Activated CD4-positive, alpha-beta T cell treated with anti-CD3 and anti-CD28 coated beads, Interleukin-2, amount 10 ng/mL, durations not matched to agents 7 days and 5 days (primary cell): ENCODE measurements at places on chromosomes 7 and 10. TPM values are rescaled to one million over a fixed set of nuclear protein-coding genes. Genes with fewer than 3 reads are reported as not detected.

- peak; percentile 9 for DNase-seq
Observed at GRCh38 chr10:7411671-7412128, 866 bp upstream of the SFMBT2 start.

GRCh38 chr7:69780379-69780778 lies 182.1 kb downstream of the AUTS2 start:
- no peak for DNase-seq

DNA sequence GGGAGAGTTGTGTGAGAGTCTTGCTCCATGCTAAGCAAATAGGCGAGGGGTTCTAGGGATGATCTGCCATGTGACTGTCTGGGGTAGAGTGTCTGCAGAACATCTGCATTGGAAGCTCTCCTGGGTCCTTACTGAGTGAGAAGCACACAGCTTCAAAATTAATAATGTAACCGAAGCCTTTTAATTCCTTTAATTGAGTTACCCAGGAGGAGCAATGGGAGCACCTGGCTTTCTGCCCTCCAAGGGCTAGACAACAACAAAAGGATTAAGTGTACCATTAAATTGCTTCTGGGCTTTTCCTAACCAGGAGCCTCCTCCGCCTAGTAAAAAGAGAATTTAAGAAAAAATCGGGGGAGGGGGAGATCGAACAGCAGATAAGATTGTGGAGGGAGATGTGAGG lies 102.0 kb upstream of the TBX20 start:
- DNase-seq, result no peak

- no peak for DNase-seq
Observed at GRCh38 chr7:145876376-145876775, 240.2 kb upstream of the CNTNAP2 start.

GRCh38 chr10:109875151-109875568 lies 48.2 kb downstream of the XPNPEP1 start:
- no peak for DNase-seq

- no peak for DNase-seq
Observed at GRCh38 chr10:69481305-69481704, 30.0 kb downstream of the TSPAN15 start.

- DNase-seq, result no peak
Observed at GRCh38 chr10:88557658-88558057, 25.5 kb downstream of the RNLS start.

The TMEM176B gene
- total RNA-seq, result not detected

DNA sequence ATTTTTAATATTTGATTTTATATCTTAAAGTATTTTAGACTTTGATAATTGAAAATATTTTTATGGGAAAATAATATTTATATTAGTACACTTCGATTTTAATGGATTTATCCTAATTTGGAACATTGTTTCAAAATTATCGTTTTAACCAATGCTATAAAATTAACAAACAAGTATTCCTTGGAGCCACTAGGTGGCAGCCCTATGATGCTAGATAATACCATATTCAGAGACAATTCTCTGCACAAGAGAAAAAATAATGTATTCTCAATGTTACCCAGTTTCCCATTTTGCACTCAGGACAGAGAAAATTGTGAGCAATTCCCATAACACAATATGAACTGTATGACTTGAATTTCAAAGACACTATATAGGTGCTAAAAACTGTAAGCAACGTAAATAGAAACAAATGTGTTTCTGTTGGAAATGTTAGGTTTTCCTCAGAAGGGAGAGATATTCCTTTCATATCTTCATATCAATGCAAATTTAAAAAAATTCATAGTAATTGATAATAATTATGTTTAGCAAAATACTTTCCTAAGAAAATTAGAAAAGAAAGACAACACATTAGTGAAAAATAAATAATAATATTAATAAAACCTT lies 237.8 kb downstream of the SEMA3E start:
- DNase-seq, result no peak

DNA sequence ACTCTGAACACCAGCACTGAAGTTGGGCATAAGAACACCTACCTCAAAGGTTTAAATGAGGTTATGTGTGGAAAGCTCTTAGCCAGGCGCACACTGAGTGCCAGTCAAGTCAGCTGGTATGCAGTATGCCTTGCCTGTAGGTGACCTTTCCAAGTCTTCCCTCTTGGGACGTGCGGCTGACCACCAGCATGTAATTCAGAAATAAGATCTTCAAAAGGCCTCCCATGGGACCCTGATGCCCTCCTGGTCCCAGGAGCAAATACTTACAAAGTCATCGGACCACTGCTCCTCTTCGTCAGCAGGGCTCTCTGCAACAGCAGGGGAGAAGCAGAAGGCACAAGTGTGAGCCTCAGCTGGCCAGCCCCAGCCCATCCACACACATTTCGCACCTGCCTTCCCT lies 40.8 kb downstream of the BLNK start:
- no peak for DNase-seq

DNA sequence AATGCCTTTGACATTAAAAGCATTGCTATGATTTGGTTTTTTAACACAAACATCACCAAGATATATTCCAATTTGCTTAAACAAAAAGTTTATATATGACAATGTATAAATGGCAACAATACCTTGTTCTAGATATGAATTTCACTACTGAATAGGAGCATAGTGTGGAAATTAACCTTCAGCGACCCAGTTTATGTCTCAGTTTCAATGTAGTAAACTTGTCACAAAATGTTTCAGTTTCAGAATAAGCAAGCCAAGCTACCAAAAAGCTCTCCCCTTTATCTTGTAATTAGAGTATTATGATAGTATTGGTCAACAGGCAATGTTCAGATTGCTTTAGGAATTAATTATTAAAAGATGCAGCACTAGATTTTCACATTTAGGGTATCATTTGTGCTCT lies 99.6 kb upstream of the PCDH15 start:
- DNase-seq, result no peak

DNA sequence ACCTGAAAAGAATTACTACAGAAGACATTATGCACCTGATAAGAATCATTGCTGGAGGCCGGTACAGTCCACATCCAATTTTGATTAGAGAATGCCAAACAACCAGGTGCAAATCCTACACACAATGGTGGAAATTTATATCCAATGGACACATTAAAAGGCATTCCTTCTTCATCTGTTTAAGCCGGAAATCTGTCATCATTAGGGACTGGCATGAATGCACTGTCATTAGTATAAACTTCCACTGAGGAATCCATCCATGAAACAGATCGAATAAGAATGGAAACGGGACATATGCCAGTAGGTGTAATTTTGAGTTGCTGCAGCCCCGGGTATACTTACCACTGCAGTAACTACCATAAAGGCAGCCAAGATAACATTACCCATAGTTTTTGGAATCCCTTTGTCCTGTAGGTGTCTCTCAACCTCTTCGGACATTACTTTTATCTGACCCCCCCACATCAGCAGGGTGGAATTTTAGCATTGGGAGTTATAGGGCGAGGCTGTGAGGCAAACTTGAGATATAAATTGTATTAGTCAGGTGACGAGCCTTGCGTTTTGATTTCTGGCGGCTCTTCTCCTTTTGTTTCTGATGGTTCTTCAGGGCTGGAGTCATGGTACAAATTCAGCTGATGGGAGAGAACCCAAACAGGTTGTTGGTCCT lies 36.5 kb upstream of the AKR1C2 start:
- DNase-seq, result no peak

DNA sequence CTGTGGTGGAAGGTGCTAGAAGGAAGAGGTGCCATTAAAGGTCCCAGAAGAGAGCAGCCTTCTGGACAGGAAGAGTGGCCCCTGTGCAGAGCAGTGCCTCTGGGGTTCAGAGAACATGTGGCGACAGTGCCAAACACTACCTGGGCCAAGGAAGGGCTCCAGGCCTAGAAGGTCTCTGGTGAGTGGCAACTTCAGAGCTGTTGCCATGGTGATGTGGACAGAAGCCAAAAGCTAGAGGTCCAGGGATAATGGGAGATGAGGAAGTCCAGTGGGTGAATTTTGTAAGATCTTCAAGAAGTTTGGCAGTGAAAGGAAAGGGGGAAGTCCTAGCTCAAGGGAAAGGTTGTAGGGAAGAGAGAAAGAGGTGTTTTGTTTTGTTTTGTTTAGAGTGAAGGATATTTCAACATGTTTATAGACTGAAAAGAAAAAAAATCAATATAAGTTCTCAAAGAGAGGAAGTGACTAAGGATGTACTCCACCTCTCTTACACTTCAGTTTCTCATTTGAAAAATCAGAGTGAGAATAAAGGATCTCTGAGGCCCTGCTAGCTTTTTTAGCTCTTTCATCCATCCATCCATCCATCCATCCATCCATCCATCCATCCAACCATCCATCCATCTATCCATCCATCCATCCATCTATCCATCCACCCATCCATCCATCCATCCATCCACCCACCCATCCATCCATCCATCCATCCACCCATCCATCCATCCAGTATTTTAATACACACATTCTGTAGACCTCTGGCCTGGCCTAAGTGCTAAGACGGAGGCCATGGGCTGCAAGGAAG lies 77.1 kb upstream of the DUSP5 start:
- no peak for DNase-seq

- no peak for DNase-seq
Observed at GRCh38 chr10:110686047-110686446, 41.9 kb downstream of the RBM20 start.

The GPR158 gene
- total RNA-seq, result not detected

DNA sequence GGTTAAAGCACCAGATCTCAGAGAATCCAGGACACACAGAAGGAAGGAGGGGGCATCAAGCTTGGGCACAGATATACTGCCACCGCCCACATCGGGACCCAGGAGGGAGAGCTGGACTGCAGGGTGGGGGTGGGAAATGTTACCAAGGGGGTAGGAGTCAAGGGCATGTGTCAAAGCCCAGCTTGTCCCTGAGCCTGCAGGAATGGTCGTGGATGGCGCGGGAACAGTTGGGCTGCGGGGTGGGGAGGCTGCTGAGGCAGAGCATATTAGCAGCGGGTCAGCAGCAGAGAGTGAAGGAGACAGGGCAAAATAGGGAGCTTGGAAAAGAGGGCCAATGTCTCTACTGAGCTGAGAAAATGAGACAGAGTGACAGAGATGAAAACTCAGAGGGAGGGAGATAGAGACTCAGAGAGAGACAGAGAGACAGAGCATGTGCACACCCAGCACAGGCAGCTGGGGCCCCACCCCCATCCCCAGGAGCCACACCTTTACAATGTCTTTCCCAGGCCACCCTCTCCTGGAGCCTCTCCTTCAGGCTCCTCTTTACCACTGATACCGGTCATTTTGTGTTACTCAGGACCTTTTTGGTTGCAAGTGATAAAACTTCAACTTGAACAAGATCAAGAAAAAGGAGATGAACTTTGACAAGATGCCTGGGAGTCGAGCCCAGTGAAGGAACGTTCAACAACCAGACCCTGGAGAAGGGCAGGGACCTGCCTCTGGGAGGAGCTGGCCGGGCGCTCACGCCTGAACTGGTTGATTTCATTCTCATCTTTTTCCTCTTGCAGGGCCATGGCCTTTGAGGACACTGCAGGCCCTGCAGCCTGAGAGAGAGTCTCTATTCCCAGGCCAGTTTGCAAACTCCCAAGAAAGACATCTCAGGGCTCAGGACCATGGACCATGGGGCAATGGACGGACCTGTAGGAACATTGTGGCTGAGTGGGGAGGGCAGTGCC lies 50.0 kb downstream of the AOC1 start:
- no peak for DNase-seq

GRCh38 chr7:117803476-117803875 lies 69.8 kb downstream of the CTTNBP2 start:
- no peak for DNase-seq

The PLXNA4 gene
- total RNA-seq, result 23.3 TPM

The NPM3 gene
- 30.3 TPM for total RNA-seq

The GCK gene
- total RNA-seq, result not detected

DNA sequence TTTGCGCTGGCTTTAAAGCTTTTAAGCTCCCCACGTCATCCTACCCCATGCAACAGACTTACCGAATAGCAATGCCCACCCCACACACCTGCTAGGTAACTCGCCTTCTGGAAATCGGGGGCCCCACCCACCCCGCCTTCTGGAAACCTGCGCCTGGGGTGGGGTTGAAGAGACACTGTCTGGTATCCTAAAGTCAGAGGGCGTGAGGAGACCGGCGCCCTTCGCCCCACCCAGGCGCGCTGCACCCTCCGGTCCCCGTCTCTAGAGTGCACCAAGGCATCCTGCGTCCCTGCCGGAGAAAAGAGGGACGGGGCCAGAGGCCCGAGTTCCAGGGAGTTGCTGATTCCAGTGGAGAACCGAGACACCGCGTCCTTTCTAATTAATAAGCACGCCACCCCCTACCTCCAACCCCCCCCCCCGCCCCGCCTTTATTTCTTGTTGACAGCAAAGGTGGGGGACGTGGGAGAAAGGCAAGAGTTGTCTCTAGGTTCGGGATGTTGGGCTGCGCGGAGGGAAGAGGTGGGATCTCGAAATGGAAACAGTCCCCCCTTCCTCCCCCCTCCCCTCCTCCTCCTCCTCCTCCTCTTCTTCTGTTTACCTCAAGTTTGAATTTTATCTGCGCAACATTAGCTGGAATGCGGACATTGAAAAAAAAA lies 220.9 kb upstream of the MKLN1 start:
- peak; percentile 54 for DNase-seq

The ACTR1A gene
- 84.5 TPM for total RNA-seq

DNA sequence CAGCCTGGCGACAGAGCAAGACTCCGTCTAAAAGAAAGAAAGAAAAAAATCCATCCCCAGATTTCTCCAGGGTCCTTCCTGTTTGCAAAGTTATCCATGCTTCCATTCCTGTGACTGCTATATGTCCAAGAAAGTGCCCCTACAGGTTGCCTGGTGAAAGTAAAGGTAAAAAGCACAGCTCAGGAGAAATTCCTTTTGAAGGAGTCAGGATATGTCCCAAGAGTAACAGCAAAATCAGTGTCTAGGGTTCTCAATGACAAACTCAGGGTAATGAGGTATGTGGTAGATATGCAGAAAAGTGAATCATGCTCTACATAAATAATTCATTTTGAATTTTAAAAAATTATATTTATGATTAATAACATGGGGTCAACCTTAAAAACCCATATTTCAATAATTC lies 91.5 kb downstream of the CTTNBP2 start:
- no peak for DNase-seq

GRCh38 chr10:43689618-43689954 lies 40.9 kb upstream of the ZNF32 start:
- DNase-seq, result peak; percentile 22

DNA sequence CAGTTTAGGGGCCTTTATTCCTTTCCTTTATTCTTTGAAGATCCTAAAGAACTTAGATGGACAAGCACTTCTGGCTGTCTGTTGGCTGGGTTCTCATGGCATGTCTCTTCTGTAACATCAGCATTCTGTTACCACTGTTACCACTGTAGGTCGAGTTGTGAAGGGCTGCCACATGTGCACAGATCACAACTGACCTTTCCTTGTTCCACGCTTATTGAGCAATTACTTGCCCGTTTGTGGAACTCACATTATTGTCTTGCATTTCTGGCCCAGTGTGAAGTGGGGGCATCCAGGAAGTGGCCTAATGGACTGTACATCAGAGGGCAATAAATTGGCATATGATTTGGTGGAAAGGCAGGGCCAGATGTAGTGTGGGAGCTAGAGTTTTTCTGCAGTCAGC lies 23.7 kb downstream of the GBF1 start:
- no peak for DNase-seq

DNA sequence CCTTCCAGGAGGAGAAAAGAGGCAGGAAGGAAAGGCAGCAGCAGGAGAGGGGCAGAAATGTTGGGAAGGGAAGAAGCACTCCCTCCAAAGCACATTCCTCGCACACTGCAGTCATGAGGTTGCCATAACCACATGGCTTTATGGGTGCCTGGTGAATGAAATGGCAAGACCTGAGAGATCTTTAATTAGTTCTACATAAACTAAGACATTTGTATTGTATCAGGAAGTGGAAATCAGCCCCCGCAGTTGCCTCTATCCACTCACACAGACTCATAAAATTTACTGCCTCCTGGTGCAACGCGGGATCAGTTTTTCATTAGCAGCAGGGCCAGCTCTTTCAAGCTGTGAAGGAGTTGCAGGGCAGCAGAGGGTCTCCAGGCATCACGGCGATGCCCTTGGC lies 106.4 kb downstream of the COL13A1 start:
- no peak for DNase-seq

GRCh38 chr10:3261921-3262320 lies 89.3 kb upstream of the PITRM1 start:
- DNase-seq, result no peak
